CD4-positive, alpha-beta memory T cell (primary cell): ENCODE measurements at places on chromosomes 1 and 21.

- no peak for DNase-seq
Observed at GRCh38 chr1:209383422-209383821, 200.1 kb upstream of the CAMK1G start.

DNA sequence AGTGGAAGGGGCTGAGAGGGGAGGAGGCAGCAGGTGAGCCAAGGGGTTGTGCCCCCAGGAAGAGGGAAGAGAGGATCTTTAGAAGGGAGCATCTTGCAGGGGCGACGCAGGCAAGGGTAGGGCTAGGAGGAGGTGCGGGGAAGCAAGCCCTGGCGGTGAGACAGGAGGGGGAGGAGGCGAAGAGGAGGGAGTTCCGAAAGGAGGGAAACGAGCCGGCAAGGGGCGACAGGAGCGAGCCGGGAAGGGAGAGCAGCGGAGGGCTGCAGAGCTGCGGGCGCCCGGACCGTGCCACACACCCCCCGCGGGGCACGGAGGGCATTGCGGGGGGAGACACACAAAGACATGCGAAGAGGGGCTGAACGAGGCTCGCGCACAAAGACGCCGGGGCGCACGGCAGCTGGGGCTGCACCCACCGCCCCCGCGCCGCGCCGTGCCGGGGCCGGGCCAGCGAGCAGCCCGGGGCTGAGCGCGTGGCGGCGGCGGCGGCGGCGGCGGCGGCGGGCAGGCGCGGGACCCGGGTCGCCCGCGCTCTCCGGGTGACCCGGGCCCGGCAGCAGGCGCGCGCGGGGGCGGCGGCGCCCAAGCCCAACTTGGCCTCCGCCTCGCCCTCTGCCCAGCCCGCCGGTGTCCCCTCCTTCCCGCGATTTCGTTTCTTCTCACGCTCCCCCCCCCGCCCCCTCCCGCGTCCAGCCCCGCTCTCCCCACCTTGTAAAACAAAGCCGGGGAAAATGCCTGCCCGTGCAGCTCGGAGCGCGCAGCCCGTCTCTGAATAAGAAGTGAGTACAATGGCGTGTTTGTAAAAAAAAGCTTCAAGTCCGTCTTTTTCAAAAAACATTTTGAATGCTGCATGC is at the start of gene KCNK2:
Gene KCNK2 (plus strand): TSS at position 206 of the 851 bp plus-strand sequence. CDS start 649 bp downstream, outside the sequence.
- no peak for DNase-seq

- no peak for DNase-seq
Observed at GRCh38 chr1:75334876-75335389, 200.7 kb downstream of the LHX8 start.

DNA sequence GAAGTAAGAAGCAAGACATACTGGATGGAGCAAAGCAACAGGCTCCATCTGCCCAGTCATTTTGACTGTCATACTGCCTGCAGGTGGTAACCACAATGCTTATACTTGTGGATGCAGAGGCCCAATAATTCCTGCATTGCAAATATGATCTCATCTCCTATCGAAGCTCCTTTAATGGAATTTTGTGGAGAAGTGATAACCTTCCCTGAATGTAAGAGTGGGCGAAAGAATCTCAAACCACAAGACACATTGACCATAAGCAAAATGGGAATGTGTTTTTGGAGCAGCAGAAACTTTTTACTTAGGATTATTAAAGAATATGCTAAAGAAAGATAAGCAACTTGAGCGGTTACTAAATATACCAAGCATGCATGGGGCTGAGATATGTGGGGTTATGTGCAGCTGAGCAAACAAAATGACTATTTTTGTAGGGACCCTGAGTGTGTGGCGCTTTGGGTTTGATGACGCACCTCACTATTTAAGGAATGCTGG is 77.4 kb upstream of the BACH1 start:
- DNase-seq: no peak

DNA sequence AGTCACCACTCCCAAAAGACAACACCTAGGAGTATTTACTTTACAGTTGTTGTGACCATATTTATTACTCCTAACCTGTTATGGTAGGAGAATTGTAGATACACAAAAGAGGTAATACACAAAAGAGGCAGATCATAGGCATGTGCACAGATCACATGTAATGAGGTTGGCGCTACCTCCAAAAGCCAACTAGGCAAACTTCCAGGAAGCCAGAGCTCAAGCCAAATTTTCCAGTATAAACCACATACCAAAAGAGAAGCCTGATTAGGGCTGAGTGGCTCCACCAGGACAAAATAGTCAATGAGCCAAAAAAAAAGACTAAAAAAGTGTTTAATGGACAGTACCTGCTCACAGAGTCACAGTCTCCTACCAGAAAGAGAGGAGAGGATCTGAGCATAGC is 195.0 kb upstream of the PBX1 start:
- no peak for DNase-seq

- DNase-seq: no peak
Observed at GRCh38 chr1:100552031-100552430, 14.1 kb downstream of the GPR88 start.

- no peak for DNase-seq
Observed at GRCh38 chr1:114685851-114686250, 9.5 kb downstream of the AMPD1 start.

DNA sequence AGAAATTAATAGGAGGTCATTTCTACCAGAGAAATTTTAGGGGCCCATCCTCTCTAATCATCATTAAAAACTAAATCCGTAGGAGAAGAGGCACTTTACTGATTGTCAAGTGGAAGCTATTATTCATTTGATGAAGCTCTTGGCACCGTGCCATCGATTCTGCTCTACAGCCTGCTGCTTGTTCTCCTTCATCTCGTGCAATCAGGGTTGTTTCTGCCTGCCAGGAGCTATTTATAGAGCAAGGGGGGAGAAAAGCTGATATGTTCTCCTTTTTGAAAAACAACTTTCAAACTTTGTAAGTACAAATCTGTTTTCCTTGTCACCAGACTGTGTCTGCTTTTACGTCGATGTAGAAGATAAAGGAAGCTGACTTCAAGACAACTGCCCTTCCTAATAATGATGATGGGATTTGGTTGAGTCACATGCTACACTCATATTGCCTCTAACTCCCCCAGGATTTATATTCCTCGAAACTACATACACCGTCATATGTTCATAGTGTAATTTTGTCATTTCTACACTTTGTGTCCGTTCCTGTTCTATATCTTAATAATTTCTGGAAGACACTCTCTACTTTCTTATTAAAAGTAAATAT is 169.6 kb upstream of the LHX8 start:
- DNase-seq: no peak

DNA sequence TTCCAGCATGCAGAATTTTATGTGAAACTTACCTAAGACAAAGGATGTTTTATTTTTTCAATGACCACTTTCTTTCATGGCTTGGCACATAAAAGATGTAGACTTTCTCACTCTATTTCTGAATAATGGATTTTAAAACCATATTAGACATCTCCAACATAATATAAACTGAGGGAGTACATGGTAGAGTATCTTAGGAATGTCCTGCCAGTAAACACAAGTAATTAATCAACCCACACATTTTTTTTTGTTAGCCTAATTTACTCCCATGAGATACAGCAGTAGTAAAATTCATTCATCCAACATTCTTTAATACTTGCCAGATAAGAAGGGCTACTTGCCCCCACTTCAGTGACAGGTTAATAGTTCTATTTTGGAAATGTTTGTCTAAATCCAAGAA is 235.4 kb upstream of the ADAMTS5 start:
- no peak for DNase-seq

- no peak for DNase-seq
Observed at GRCh38 chr1:19420606-19421005, 64.7 kb downstream of the CAPZB start.
